ENCODE measurements at places on chromosomes 1 and 21.

GRCh38 chr1:9340864-9341263 lies 48.2 kb downstream of the SPSB1 start:
- H3K27ac ChIP-seq: no peak overlapping the region
- peaks cover 9% of the 10 kb centered on the region for H3K4me1 ChIP-seq
- DNase-seq: no peak

DNA sequence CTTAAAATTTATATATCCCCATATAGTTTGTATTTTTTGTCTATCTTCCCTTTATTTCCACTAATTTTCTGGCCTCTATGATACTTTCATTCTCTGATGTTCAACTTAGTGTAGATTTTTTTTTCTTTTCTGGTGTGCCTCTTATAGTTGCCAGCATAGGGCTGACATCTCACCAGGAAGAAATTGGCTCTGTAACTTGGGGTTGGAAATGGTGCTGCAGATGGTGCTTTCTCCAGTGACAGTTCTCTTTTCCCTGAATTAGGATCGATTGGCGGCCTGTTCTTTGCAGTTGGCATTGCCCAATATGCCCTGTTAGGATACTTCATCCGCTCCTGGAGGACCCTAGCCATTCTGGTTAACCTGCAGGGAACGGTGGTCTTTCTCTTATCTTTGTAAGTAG lies 50.3 kb downstream of the SLC22A15 start:
- no peaks in the 10 kb centered on the region for H3K36me3 ChIP-seq
- no peaks in the 10 kb centered on the region for H3K27me3 ChIP-seq
- no peak for DNase-seq
- no peak overlapping the region for H3K27ac ChIP-seq

GRCh38 chr1:13623021-13623637 lies 39.5 kb downstream of the PDPN start:
- DNase-seq: no peak
- no peaks in the 10 kb centered on the region for H3K4me1 ChIP-seq
- H3K36me3 ChIP-seq: no peaks in the 10 kb centered on the region
- H3K27me3 ChIP-seq: no peaks in the 10 kb centered on the region
- no peak overlapping the region for H3K4me3 ChIP-seq

GRCh38 chr1:224689374-224689773 lies 73.3 kb downstream of the CNIH3 start:
- H3K4me1 ChIP-seq: no peaks in the 10 kb centered on the region
- no peak for DNase-seq
- H3K36me3 ChIP-seq: no peaks in the 10 kb centered on the region
- no peak overlapping the region for H3K4me3 ChIP-seq

- no peak overlapping the region for H3K4me3 ChIP-seq
- H3K27me3 ChIP-seq: no peaks in the 10 kb centered on the region
- no peaks in the 10 kb centered on the region for H3K36me3 ChIP-seq
- H3K27ac ChIP-seq: no peak overlapping the region
- no peaks in the 10 kb centered on the region for H3K4me1 ChIP-seq
- no peak for DNase-seq
Observed at GRCh38 chr1:76237211-76237610, 162.7 kb downstream of the ST6GALNAC3 start.

DNA sequence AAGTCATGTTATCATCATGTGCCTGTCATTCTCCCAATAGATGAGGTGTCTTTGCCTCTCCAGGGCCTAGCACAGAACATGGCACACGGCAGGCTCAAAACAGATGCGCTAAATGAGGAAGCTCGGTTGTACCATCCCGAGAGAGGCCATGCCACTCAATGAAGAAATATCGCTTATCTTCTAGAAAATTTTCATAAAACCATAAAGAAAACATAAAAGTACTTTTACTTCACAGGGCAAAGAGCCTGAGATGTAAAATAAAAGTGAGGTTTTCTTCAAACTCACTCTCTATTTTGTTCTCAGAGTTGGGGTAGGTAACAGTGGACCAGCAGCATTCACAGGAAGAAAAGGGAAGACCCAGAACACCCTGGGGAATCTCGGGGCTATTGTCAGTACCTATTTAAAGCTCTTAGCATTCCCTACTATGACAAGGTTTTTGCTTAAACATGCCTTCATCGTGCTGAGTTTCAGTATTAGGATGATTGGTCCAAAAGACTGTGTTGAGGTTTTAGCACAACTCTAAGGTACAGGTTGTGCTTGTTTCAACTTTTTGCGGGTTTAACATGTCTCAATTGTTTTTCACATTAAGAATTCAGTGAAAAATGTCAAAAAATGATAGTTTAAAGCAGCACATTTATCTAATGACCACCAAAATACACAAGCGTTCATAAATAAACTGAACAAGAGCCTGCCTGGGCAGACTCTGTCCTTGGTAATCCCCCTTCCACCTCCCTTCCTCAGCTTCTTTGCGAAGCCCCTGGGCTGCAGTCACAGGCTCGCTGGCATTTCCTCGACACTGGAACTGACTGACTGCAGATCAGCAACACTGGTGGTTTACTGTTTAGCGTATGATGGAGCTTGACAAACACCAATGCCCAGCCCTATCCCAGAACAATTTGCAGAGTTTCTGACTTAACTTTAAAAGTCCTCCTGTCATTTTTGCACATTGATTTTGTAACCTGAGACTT lies 55.6 kb downstream of the COQ8A start:
- H3K27ac ChIP-seq: no peak overlapping the region
- no peak for DNase-seq
- H3K36me3 ChIP-seq: no peaks in the 10 kb centered on the region
- H3K4me3 ChIP-seq: no peak overlapping the region
- H3K27me3 ChIP-seq: no peaks in the 10 kb centered on the region

GRCh38 chr1:89724369-89725010 lies 91.6 kb downstream of the LRRC8C start:
- no peak overlapping the region for H3K4me3 ChIP-seq
- no peaks in the 10 kb centered on the region for H3K27me3 ChIP-seq
- no peak for DNase-seq
- H3K27ac ChIP-seq: no peak overlapping the region
- H3K4me1 ChIP-seq: peaks cover 10% of the 10 kb centered on the region

DNA sequence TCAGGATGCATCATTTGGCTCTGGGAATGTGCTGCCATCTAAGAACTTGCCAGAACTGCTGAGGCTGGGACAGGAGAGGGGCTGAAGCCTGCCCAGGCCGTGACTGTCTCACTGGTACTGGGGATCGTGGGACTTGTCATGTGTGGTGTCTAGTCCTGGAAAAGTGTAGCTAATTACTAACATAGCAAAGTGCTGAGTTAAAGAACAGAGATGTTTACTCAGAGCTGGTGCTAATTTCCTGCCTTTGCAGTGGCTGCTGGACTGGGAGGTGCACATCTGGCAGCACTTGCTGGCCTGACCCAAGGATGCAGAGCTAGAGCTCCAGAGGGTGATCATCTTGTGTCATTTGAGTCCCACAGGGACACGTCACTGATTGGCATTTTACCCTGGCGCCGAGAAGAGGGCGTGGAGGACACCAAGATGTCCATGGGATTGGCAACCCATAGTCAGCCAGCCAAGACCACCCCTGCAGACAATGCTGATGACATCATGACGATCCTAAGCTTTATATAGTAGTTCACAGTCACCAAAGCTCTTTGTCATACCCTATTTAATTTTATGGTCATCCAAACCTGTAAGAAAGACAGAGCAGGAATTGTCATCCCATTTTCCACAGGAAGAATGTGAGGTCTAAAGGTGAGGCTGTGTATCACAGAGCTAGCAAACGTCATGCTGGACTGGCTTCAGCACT lies 110.1 kb upstream of the SLC44A3 start:
- H3K36me3 ChIP-seq: no peaks in the 10 kb centered on the region
- no peak overlapping the region for H3K4me3 ChIP-seq
- H3K27ac ChIP-seq: no peak overlapping the region

DNA sequence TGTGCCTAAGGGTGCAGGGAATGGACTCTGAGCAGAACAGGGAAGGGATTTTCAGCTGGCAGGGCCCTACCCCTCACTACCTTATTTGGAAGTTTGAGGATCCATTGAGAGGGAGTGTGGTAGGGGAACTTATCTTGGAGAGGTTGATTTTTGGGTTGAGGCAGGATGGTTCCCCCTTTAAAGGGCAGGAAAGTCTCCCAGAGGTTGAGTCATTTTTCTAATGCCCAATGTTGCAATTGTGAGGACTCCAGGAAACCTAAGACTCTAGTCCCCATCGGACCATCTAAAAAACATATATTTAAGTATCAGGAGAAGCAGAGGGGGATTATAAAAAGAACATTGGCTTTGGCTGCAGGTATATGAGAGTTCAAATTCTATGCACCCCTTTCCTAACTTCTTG lies 47.3 kb downstream of the SAMD13 start:
- no peak for DNase-seq
- H3K4me3 ChIP-seq: no peak overlapping the region
- H3K36me3 ChIP-seq: no peaks in the 10 kb centered on the region
- no peaks in the 10 kb centered on the region for H3K4me1 ChIP-seq
- H3K27ac ChIP-seq: no peak overlapping the region

DNA sequence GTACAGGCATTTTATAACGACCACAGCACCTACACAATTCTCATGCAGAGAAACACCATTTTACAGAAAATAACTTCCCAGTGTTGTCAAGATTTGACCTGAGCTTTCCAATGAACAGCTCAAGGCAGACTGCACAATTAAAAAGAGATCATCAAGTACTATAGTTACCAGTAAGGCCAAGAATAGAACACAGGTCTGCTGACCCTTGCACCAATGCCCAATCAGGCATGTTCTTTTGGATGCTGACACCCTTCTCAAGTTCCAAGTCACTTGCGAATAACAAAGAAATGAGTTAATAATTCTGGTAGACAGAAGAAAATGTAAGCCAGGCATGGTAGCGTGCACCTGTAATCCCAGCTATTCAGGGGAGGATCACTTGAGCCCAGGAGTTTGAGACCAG lies 101.9 kb downstream of the SLC45A1 start:
- DNase-seq: no peak
- H3K4me1 ChIP-seq: peaks cover 39% of the 10 kb centered on the region
- no peak overlapping the region for H3K27ac ChIP-seq
- peaks cover 35% of the 10 kb centered on the region for H3K36me3 ChIP-seq
- H3K27me3 ChIP-seq: no peaks in the 10 kb centered on the region

GRCh38 chr1:7375329-7375728 lies 395.8 kb upstream of the VAMP3 start:
- DNase-seq: no peak
- no peak overlapping the region for H3K4me3 ChIP-seq
- no peak overlapping the region for H3K27ac ChIP-seq
- no peaks in the 10 kb centered on the region for H3K4me1 ChIP-seq
- no peaks in the 10 kb centered on the region for H3K36me3 ChIP-seq

DNA sequence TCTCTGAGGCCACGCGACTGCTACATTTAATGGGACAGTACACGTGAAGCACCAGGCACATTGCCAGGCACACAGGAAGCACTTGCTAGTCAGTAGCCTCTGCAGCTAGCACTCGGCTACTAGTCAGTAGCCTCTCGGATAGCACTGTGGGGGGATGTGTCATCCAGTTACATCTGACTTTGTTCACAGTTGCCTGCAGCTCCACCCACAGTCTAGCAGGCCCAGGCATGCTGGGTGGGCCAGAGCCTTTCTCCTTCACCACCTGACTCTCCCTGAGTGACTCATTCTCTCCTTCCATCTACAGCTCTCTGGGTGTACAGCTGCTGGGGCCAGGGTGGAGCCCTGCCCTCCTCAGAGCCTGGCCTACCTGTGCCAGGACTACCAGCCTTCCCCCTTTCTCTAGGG lies 51.5 kb downstream of the PTPRF start:
- no peak overlapping the region for H3K27ac ChIP-seq
- H3K4me1 ChIP-seq: peaks cover 6% of the 10 kb centered on the region
- H3K4me3 ChIP-seq: no peak overlapping the region
- H3K36me3 ChIP-seq: no peaks in the 10 kb centered on the region
- peaks cover 2% of the 10 kb centered on the region for H3K27me3 ChIP-seq

GRCh38 chr1:150808846-150809245 lies 786 bp upstream of the CTSK start:
- no peak overlapping the region for H3K4me3 ChIP-seq
- peaks cover 3% of the 10 kb centered on the region for H3K36me3 ChIP-seq
- no peak overlapping the region for H3K27ac ChIP-seq
- H3K4me1 ChIP-seq: peaks cover 6% of the 10 kb centered on the region
- no peaks in the 10 kb centered on the region for H3K27me3 ChIP-seq

- no peak overlapping the region for H3K4me3 ChIP-seq
- H3K27ac ChIP-seq: no peak overlapping the region
- DNase-seq: no peak
- H3K4me1 ChIP-seq: no peaks in the 10 kb centered on the region
- H3K27me3 ChIP-seq: no peaks in the 10 kb centered on the region
Observed at GRCh38 chr1:161792740-161793139, 26.6 kb downstream of the ATF6 start.

DNA sequence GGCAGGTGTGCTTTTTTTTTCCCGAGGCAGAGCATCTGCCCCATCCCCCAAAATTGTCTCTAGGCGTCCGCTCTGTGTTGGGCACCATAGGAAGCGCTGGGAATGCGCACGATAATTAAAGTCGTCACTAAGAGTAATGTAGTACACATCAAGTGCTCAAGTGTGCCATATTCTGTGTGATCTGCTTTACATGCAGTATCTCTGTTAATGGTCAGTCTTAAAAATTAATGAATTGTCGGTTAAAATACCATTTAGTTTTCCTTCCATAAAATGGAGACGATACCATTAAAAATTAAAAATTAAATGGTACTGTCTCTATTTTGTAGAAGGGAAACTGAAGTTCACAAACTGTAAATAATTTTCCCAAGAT lies 544 bp upstream of the CCT8 start:
- no peaks in the 10 kb centered on the region for H3K27me3 ChIP-seq
- H3K27ac ChIP-seq: peak overlapping the region; percentile 84
- H3K4me3 ChIP-seq: peak overlapping the region; percentile 97
- no peak for DNase-seq
- peaks cover 34% of the 10 kb centered on the region for H3K4me1 ChIP-seq
- H3K36me3 ChIP-seq: no peaks in the 10 kb centered on the region

DNA sequence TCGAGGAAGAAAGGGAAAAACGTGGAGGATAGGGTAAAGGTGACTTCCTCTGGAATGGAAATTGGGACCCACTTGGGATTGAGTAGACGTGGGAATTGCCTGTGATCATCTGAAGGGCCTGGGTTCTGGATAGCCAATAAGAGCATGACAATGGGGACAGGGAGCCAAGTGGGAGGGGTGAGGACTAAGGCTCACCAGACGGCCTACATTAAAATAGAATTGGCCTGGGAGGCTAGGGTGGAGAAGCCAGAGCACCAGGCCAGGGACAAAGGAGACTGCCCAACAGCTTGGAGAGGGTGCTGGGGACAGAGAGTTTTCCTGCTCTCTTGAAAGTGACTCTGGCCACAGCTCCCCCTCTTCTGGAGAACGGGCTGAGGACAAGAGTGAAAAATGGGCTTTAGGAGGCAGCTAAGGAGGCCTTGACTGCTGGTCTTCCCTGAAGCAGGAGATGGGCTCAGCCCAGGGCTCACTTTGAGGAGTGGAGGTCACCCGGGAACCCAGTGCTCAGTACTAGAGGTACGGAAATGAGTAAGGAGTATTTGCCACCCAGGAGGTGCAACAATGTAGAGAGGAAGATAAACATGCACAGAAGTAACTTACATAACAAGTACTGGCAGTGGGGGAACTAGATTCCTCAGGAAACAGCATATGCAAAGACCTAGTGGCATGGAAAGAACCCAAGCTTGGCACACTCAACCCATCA lies 18.8 kb downstream of the INKA2 start:
- H3K36me3 ChIP-seq: peaks cover 3% of the 10 kb centered on the region
- H3K27me3 ChIP-seq: no peaks in the 10 kb centered on the region
- no peak overlapping the region for H3K27ac ChIP-seq
- no peak for DNase-seq
- H3K4me3 ChIP-seq: no peak overlapping the region
